Left kidney (tissue), 8 donors: ENCODE measurements at places on chromosomes 3 and 15. TPM values are rescaled to one million over a fixed set of nuclear protein-coding genes. Genes with fewer than 3 reads are reported as not detected.

LOXL1 gene
- 70.4 TPM for polyA plus RNA-seq

ZNF710 gene
- 18.1 TPM for polyA plus RNA-seq

CSK gene
- polyA plus RNA-seq = 46.2 TPM

GOLGA6L2 gene
- not detected for polyA plus RNA-seq

LSAMP gene
- polyA plus RNA-seq = 14.2 TPM

SEMA3G gene
- polyA plus RNA-seq = 19.1 TPM

PARP15 gene
- 0.45 TPM for polyA plus RNA-seq

TRPM1 gene
- polyA plus RNA-seq = 0.07 TPM

ROPN1 gene
- polyA plus RNA-seq = 0.25 TPM

STRA6 gene
- 41.7 TPM for polyA plus RNA-seq

ACSBG1 gene
- 1.4 TPM for polyA plus RNA-seq

ISL2 gene
- polyA plus RNA-seq = not detected

ACTRT3 gene
- polyA plus RNA-seq = 4.2 TPM

DNA sequence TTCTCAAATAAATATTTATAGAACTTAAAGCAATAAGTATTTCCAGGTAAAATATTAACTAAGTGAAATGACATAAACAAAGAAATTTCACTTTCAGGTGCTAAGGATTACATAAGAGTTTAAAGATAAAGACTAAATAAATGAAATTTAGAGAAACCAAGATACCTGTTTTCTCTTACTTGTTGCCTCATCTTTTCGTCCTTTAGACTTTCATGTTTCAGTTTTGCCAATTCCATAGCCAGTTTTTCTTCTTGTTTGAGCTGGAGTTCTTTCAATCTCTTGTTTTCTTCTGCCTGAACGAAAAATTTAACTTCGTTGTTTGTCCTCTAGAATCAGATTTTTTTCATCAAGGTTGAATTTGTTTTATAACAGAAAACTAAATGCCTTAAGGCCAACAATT, 8.7 kb downstream of the MNS1 start:
- DNase-seq = no peak

GRCh38 chr3:135050536-135050935, 255.5 kb downstream of the EPHB1 start:
- DNase-seq = no peak

DNA sequence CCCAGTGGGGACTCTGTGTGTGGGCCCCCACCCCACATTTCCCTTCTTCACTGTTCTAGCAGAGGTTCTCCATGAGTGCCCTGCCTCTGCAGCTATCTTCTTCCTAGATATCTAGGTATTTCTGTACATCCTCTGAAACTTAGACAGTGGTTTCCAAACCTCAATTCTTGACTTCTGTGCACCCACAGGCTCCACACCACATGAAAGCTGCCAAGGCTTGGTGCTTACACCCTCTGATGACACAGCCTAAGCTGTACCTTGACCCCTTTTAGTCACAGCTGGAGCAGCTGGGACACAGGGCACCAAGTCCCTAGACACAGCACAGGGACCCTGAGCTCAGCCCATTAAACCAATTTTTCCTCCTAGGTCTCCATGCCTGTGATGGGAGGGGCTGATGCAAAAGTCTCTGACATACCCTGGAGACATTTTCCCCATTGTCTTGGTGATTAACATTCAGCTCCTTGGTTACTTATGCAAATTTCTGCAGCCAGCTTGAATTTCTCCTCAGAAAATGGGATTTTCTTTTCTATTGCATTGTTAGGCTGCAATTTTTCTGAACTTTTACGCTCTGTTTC, 304.5 kb downstream of the OTOL1 start:
- no peak for DNase-seq

DNA sequence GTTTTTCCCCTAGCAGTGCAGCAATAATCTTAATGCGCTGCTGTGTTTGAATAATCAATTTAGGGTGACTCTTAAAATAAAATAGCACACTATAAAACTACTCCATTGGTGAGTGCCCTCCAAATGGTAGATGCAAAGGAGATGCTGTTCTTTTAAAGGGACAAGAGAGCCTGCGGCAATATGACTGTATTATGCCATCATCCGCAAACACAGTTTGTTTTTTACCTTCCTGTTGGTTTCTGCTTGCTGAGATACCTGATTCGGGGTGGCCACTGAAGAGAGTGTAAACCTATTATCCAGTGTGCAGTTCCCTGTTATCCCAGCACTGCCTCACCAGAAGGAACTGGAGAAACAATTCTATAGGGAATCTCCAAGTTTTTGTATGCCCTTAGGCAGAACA, 523.1 kb upstream of the TGFBR2 start:
- DNase-seq = no peak

- DNase-seq = no peak
These were observed 378.3 kb upstream of the RGMA start for GRCh38 chr15:93467337-93467736.

- DNase-seq = no peak
These were observed 247.3 kb upstream of the IGF1R start for GRCh38 chr15:98401029-98401428.

GRCh38 chr3:149442043-149442442, 32.5 kb upstream of the TM4SF4 start:
- DNase-seq = no peak

GRCh38 chr15:81492331-81492968, 118.4 kb upstream of the TMC3 start:
- no peak for DNase-seq

- no peak for DNase-seq
These were observed 4.3 kb downstream of the CHRNA3 start for GRCh38 chr15:78616506-78616905.

GRCh38 chr15:90872486-90873184, 4.2 kb downstream of the FURIN start:
- DNase-seq = no peak

DNA sequence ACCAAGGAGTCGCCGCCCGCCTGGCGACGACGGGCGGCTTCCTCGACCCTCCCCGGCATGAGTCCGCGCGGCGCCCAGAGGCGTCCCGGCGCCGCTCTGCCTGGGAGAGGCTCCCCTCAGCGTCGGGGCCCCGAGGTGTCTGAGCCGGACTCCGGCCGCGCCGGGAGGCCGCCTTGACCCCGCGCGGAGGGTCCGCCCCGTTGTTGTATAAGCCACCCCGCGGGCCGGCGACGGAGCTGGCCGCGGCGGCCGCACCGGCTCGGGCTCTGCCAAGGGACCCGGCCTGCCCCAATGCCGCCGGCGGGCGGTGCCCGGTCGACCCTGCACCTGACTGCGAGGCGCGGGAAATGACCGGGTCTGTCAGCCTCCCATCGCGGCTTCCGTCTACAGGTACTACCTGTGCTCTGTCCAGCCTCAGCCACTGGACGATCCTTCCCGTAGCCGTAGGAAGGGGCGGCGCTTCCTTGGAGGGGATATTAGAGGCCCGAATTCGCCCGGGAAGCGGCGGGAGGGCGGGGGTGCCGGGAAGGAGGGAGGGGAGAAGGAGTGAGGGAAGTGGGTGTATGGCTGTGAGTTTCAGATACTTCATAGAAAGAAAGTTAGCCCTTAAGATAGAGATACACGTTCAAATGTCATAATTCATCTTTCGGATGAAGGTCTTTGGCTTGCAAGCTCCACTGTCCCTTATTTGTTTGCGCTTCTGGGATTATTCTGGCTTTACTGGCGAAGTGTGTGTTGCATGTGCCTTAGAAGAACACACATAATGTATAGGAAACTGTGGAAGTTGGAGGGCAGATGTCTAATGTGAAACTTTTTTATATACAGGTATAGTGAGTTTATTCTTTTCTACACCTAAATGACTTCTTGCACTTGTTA, 620 bp downstream of the ABHD5 start:
- peak; percentile 63 for DNase-seq

DNA sequence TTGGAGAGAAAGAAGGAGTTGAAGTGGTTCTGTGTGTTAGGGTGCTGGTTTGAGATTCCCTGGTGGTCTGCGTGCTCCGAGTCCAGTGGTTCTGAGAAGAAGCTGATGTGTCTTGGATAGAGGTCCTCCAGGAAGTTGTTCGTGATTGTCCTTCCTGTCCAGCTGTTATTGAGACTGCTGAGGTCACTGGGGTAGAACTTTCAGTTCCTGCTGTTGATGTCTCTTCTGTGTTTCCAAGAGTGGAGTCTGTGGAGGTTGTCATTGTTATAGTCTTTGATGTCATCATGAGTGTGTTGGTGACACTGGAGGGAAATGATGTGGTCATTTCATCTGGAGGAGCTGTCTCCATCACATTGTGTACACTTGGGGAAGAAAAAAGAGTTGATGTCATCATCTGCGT, 20.8 kb downstream of the MUC4 start:
- no peak for DNase-seq

DNA sequence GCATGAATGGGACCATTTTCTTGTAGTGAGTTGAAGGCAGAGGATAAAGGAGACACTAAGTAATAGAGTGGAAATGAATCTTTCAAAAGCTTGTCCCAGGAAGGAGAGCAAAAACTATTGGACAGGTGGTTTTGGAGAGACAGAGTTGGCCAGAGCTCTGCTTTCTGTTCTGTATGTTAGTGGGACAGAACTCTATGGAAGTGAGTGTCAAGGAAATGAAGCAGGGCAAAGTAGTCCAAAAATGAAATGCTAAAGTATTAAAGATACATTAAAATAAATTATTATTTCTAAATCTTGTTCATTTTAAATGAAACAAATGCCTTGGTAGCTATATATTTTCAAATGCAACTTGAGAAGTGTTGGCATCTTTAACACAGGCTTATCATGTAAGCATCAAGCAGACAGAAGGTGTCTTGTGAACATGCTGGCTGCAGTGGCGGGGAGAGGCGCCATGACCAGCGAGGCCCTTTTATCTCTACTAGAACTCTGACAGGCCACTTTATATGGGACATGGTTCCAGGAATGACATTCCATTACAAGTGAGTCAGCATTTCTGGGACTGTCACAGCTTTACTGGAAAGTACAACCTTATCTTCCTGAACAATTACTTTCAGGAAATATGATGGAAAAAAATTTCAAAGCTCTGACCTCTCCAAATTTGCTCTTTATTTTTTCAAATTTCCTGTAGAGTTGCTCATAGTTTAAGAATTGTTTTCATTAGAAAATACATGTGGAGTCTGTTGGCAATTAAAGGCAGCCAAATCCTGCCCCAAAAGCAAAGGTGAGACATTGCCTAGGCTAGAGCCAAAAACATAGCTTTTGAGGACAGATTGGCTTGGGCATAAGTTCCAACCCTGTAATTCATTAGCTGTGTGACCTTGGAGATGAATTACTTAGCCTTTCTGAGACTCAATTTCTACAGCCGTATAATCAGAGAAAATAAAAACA, 106.5 kb downstream of the ECT2 start:
- DNase-seq = no peak

DNA sequence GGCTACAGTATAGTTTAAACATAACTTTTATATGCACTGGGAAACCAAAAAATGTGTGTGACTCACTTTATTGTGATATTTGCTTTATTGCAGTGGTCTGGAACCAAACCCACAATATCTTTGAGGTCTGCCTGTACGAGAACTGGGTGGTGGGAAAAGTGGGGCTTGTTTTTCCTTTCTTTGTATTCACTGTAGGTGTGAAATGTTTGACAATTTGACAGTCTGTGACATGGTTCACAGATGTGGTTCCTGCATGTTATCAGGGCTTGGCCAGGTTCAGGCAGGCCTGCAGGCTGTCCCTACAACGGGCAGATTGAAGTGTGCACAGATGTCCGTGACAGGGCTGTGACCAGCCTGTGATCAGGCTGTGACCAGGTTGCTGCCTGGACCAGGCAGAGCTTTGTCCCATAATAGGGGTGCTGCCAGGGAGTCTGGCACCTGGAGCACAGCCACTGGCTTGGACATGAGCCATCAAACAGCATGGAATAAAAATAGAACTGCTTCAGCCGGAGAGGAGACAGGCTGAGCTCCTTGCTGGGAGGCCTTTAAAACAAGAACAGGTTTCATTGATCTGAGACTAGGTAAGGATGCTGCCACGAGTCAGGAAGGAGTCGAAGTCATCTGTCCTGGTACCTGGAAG, 61.0 kb downstream of the KLF13 start:
- DNase-seq = no peak

- DNase-seq = peak; percentile 50
These were observed 374.6 kb upstream of the TBL1XR1 start for GRCh38 chr3:177571944-177572315.

DNA sequence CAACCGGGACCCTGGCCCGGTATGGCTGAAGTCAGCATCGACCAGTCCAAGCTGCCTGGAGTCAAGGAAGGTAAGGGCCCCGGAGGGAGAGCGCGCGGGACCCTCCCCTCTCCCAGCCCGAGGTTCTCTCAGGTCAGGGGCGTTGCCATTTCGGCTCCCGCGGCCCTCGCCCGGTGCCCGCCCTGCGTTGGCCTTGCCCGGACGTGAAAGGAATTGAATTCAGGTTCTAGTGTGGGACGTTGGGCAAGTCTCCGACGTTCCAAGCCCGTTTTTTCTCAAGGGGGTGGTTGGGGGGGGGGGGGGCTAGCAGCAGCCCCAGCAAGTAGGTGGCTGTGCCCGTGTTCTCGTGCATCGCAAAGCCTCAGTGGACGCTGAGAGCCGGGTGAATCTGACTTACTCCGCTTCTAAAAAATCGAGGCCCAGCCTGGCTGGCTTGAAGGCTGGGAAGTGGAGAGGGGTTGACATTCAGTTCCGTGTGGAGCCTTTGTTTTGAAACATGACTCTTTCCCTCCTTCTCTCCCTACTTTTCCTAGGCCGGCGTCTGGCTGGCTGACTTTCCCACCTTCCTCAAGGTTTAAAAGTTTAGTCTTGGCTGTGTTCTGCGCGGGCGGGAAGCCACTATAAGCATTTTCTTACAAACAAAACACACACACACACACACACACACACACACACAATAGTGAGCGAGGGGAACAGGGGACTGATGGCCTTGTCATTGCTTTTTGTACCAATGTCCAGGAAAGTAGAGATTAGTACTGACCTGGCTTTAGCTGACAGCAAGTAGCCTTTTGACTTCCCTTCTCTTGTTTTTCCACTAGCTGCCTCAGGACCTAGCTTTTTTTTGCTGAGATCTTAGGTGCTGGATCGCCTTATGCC, at the start of gene UTS2B:
Gene UTS2B (minus strand): TSS at position 873 of the 876 bp plus-strand sequence. CDS start 48,337 bp downstream, outside the sequence.
- DNase-seq = peak; percentile 78

DNA sequence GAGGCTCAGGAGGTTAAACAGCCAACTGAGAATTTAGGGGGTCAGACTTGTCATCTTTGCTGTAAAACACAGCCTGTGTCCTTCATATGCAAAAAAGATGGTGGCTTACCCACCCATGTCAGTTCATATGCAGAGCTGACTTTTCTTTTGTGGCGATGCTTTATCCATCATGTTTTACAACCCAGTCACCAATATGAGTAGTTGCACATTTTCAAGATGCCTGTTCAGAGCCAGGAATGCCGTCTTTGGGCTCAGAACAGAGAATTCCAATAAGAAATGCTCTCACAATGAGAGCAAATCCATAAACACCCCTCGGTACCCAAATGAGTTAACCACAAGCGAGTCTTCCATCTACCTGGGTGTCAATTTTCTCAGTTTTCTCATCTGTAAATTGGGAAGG, 83.6 kb downstream of the TIGIT start:
- DNase-seq = no peak

- no peak for DNase-seq
These were observed 39.3 kb downstream of the TRANK1 start for GRCh38 chr3:36905545-36905944.

GRCh38 chr15:66682865-66683264, 19.2 kb upstream of the SMAD6 start:
- DNase-seq = no peak

- DNase-seq = no peak
These were observed 28.4 kb downstream of the TMEM44 start for GRCh38 chr3:194604837-194605236.
